ENCODE measurements at places on chromosomes 16 and 17. TPM values are rescaled to one million over a fixed set of nuclear protein-coding genes. Genes with fewer than 3 reads are reported as not detected.

- no peak for DNase-seq
Measured at GRCh38 chr17:73657473-73658116, 13.3 kb upstream of the SDK2 start.

- DNase-seq: peak; percentile 19
Measured at GRCh38 chr16:86396422-86396821, 113.9 kb upstream of the FOXF1 start.

- no peak for DNase-seq
Measured at GRCh38 chr17:44353672-44354331, 8.7 kb downstream of the GRN start.

GRCh38 chr16:1640261-1640941 is 28.2 kb downstream of the CRAMP1 start:
- no peak for DNase-seq

DNA sequence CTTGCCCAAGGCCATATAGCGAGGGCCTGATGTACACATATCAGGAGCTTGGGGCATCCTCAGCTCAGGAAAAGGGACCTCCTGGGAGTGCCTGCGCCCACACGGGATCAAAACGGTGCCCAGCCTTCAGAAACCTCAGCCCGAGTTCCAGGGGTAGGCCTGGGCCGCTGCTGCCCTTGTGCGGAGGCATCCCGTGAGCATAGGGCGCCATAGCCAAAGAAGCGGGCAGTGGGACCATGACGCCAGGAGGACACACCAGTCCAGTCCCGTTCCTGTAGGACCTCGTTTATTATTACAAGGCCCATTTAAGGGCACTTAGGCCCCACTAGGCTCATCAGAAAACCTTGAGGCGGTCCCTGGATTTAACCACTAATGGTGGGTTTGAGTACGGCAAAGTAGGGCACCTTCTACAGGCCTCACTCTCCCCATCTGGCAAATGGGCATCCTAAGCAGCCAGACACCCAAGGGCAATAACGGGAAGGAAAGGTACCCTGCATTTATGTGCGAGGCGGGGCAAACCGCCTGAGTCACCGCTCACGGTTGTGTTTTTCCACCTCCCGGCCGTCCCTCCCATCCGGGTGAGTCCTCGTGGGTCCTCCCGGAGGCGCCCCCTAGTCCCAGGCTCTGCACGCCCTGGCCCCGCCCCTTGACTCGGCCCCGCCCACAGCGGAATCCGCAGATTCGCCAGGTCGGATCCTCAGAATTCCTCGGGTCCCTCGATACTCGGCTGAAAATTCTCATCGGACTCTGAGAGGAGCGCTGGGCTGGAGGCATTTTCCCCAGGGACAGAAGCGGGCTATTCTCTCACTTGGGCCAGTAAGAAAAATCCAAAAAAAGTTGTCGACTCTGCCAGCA is 726 bp upstream of the SETD1A start:
- DNase-seq: peak; percentile 87

DNA sequence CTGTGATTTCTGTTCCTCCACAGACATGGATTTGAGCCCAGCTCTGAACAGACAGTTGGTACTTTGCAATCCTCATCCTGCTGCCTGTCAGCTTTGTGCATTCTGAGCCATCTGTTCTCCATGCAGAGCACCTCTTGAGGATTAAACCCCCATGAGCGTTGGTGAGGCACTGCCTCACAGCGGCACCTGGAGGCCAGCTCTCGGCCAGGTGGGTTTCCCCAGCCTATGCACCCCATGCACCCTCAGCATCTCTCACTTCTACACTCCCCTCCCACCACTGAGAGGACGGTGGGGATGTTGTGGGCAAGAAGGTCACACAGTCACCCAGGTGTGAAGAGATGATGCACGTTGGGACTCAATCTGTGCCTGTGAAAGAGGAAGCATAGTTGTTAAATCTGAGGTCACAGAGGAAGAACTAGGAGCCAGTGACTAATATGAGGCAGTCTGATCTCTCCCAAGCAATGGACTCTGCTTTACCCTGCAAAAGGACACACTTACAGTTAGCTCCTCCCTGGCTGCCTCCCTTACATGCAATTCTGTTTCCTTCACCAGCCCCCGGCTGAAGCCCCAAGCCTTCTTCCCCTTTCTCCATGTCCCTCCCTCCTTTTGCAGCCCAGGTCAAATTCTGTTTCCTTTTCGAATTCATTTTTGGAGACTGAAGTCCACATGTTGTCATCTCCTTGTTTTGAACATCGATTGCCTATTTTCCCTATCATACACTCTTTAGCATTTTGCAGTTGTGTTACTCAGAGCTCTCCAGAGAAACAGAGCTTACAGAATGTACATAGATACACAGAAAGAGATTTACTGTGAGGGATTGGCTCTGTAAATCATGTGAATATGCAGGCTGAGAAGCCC is 58.5 kb downstream of the HS3ST3B1 start:
- DNase-seq: no peak

DNA sequence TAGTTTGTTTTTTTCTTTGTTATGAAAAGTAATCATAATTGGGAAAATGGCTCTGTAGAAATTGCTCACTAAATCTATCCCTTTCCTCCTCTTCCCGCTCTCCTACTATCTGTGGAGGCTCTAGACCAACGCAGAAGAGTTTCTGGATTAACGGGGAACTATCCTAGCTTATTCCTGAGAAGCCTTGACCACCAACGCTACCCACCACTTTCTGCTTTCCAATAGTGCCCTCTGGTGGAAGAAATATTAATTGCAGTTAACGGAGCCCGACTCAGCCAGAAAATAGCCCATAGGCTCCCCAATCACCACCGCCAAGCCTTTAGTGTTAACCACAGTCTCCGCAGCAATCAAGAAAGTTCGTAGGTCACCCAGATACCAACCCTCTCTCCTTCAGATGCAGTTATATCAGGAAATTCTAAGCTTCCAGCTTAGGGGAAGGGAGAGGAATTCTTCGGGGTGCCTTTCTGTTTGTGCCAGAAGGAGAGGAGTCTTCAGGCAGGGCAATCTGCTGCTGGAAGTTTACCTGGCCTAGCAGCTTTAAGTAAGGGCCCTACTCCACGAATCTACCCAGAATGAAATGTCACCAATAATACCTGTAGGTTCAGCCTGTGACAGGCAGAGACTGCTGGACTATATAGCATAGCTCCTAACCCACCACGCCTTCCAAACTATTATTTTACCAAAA is 23.0 kb upstream of the NSRP1 start:
- DNase-seq: peak; percentile 78

GRCh38 chr16:23148513-23149266 is 562 bp downstream of the USP31 start:
- DNase-seq: peak; percentile 60

DNA sequence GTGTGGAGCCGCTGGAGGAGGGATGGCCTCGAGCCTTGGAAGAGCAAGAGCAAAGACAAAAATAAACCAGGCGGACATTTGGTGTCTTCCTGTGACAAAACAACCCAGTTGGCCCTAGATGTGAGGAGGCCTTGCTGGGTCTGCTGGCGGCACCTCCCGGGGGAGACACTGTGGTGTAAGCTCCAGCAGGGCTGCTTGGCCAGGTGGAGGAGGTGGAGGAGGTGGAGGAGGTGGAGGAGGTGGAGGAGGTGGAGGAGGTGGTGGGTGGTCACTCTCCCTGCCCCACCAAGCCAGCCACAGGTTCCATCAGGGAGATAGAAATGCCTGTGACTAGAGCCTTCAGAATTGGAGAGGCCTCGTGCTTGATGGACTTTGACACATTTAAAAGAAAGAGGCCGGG is 32.1 kb downstream of the DBNDD1 start:
- no peak for DNase-seq

GRCh38 chr16:18792836-18793433 is 2.8 kb upstream of the RPS15A start:
- no peak for DNase-seq

Gene TLCD1
- 11.1 TPM for total RNA-seq

Gene USP43
- not detected for total RNA-seq

Gene PPP1R1B
- total RNA-seq: not detected

Gene KRTAP2-1
- total RNA-seq: not detected

Gene GPR142
- total RNA-seq: not detected

Gene HBZ
- total RNA-seq: not detected

Gene PRKCB
- total RNA-seq: not detected

Gene C17orf100
- 0.31 TPM for total RNA-seq

Gene CMTM2
- total RNA-seq: not detected

Gene TMEM114
- not detected for total RNA-seq

All from myocyte (in vitro differentiated cells).